ENCODE measurements at places on chromosomes 5 and 9.

- no peak for DNase-seq
These were observed at the start of gene LCN2 for GRCh38 chr9:128149001-128149701. TSS of gene LCN2 (plus strand) at chr9:128149453. CDS start at chr9:128149526, 73 bp downstream.

GRCh38 chr9:24516463-24516862 is 29.2 kb downstream of the IZUMO3 start:
- DNase-seq, result no peak

- no peak for DNase-seq
These were observed 102.0 kb downstream of the DMRT2 start for GRCh38 chr9:1152171-1152570.

- DNase-seq, result no peak
These were observed 163.2 kb downstream of the HCN1 start for GRCh38 chr5:45532826-45533624.

- no peak for DNase-seq
These were observed 16.6 kb downstream of the OR2V1 start for GRCh38 chr5:181114284-181114843.

- DNase-seq, result no peak
These were observed 132.9 kb upstream of the ACO1 start for GRCh38 chr9:32251539-32251938.

DNA sequence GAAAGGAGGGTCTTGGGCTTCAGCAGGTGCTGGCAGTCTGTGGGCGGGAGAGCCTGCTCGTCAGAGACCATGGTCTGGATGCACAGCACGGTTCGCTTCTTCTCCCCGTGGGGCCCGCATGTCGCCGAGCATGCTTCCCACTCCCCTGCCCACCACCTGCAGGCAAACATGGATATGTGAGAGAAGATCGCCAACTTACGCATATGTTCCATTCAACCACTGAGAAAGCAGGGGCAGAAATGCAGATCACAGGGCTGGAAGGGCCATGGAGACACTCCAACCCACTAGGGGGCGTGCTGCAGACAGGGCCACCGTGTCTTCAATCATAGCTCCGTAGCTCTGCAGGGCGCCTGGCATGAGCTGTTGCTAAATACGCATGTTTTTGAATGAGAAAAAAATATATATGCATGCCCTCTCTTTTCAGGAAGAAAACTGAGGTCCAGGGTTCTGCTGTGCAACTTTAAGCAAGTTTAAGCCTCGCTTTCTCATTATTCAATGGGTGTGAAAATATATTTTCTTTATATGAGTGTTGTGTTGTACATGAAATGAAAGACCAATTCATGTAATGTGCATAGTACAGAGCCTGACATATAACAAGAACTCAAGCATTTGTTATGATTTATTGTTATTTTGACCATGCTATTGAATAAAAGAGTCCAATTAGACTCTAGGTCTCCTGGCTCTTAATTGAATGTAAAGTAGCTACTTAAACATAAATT is 148.0 kb downstream of the TARS1 start:
- DNase-seq, result no peak

- no peak for DNase-seq
These were observed 828.9 kb downstream of the TLR4 start for GRCh38 chr9:118533101-118533500.

DNA sequence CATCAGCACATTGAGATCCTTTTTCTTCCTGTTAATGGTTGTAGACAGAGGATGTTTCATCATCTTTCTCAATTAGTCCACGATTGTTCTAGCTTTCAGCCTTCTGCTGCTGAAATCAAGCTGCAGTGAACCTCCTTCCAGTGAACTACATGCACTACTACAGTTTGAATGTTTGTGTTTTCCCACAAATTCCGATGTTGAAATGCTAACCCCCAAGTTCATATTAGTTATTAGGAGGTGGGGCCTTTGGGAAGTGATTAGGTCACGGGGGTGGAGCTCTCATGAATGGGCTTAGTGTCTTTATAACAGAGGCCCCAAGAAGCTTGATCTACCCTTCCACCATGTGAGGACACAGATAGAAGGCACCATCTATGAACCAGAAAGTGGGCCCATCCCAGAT is 32.9 kb downstream of the NSG2 start:
- no peak for DNase-seq

DNA sequence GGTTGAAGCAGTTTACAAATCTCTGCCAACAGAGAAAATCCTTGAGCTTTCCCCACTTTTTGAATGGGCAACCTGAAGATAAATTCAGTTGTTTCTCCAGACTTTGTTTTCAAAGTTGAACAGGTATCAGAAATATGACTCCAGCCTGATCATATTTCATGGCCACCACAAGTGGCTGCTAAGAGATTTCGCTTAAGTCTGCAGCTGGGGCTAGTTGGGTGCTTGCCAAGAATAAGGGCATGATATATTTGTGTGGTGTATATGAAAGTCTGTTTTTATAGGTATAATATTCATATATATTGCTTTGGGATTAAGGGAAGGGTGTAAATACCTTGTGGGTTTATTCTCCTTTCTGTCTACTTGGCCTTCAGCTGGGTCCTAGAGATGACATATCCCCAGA is 168.4 kb upstream of the GDNF start:
- no peak for DNase-seq

DNA sequence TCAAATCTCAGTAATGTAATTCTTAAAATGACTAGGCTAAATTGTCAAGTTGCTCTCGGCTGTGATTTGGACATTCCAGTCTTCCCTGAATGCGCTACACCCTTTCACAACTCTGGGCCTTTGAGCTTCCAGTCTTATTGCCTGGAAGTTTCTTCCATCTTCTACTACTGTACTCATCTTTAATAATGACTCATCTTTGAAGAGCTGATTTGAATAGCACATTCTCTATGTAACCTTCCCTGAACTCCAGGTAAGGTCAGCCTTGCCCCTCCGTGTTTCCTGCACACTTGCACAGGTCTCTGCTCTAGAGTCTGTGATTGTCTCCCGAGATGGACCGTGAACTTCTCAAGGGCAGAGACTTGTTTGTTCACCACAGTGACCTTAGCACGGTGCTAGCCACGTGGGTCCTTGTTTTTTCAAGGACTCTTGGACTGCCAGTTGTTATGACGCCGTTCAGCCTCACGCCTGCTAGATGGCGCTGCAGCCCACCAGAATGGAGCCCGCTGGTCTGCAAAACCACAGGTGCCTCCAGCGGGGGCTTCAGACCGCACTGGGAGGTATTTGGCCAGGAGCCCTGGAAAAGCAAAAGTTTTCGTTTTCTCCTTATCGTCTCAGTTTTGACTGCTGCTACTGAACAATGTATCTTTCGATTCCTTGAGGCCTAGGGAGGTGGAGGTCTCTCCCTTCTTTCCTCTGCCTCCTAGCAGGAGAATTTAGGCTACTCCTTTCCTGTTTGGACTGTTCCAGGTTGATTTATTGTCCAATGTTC is 44.4 kb downstream of the SEC61B start:
- peak; percentile 26 for DNase-seq

DNA sequence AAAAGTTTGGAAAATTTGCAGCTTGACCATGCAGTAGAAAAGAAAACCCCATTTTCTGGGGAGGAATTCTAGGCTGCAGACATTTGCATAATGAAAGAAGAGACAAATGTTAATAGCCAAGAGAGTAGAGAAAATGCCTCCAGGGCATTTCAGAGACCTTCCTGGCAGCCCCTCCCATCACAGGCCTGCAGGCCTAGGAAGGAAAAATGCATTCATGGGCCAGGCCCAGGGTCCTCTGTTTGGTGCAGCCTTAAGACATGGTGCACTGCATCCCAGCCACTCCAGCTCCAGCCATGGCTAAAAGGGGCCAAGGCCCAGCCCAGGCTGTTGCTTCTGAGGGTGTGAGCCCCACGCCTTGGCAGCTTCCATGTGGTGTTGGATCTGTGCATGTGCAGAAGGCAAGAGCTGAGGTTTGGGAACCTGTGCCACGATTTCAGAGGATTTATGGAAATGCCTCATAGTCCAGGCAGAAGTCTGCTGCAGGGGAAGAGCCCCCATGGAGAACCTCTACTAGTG is 75.0 kb upstream of the OR13F1 start:
- DNase-seq, result no peak

DNA sequence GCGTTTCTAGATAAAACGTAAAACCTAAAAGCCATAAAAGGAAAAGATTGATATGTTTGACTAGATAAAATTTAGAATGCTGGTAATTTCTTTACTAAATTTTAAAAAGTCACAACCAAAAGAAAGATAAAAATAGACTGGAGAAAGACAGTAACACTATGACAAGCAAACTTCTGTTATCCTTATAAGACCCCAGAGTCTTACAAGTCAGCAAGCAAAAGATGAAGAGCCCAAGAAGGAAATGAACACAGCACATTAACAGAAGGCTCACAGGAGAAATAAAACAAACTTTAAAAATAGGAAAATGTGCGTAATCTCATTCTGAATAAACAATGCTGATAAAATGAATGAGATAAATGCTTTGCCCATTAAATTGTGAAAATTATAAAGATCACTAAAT is 29.7 kb downstream of the IL7R start:
- DNase-seq, result no peak

DNA sequence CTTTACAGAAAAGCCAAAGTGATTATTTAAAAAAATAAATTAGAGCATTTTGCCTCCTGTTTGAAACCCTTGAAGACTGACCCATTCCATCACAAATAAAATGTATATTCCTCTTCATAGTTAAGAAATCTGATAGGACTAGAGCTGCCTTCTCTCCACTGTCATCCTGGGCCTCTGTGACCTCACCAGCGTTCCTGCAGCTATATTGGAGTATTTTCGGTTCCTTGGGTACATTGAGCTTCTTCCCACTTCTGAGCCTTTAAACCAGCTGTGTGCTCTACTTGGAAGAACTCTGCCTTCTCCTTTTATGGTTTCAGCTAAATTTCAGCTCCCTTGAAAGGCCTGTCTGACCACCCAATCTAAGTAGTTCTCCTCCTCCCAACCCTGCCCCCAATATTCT is 99.1 kb upstream of the ABCA1 start:
- no peak for DNase-seq

- no peak for DNase-seq
These were observed 100.2 kb downstream of the SLC25A46 start for GRCh38 chr5:110838961-110839360.

DNA sequence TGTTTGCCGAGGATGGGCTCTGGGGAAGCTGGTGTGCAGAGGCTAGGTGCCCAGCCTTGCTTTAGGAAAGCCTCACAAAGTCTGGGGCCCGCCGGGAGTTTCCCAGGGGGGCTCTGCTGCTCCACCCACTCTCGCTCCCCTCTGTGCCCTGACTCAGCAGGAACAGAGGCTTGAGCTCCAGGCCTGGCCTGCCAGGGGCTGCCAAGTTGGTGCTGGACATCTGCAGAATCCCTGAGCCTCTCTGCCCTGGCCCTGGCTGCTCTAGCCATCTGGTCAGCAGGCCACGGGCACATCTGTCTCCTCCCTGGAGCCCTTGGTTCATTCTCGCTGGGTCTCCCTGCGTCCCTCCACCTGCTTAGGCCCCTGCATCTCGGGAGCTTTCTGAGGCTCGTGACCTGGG is 647 bp upstream of the ADAMTSL2 start:
- DNase-seq, result no peak

DNA sequence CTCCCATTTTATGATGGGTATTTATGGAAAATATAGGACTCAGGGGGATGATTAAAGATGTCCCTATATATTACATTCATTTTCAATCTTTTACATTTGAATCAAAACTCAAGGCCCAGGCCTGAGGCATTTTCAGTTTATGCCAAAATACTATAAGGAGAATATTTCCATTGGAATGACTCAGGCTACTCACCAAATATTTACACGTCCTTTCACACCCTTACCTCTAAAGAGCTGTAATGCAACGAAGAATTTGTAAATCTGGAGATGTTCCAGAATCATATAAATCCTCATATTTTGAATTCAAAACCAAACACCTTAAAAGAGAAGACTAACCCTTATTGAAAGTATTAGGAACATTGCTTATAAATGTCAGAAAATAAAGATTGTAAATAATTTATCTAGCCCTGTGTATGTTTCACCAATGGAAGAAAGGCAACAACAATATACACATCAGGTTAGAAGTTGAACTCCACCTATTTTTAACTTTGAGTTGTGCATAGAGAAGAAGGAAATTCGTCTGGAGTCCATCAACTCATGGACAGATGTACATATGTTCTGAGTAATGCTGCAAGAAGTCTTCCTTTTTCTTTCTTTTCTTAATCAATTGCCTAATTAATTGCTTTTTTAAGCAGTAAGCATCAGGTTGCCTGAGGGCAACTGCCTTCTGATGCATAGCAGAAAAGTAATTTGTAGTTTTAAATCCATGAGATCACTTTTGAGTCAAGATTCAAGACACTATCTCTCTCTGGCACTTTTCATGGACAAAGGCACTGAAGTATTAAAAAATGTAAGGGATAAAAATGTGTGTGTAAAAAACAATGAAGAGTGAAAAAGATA is 579.3 kb upstream of the RGMB start:
- no peak for DNase-seq

GRCh38 chr9:124290053-124290591 is 32.4 kb downstream of the NEK6 start:
- DNase-seq, result no peak

GRCh38 chr9:84103651-84104377 is 123.2 kb downstream of the RMI1 start:
- no peak for DNase-seq

DNA sequence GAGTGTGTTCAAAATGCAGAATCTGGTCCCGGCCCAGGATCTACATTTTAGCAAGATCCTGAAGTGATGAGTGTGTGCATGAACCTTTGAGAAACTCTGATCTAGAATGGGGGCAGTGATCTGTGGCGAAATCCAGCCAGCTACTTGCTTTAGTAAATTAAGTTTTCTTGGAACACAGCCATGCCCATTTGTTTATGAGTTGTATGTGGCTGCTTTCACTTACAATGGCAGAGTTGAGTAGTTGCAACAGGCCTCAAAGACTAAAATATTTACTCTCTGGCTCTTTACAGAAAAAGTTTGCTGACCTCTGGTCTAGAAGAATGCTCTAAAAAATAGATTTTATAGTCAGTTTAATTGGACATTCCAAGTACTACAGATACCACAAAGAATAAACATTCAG is 588.3 kb downstream of the BNC2 start:
- no peak for DNase-seq

GRCh38 chr5:75225506-75225905 is 11.2 kb downstream of the ANKRD31 start:
- DNase-seq, result no peak

GRCh38 chr5:90612919-90613318 is 54.3 kb downstream of the ADGRV1 start:
- no peak for DNase-seq

GRCh38 chr9:107147134-107147533 is 135.9 kb upstream of the RAD23B start:
- no peak for DNase-seq

- DNase-seq, result no peak
These were observed 186.7 kb upstream of the SLC24A2 start for GRCh38 chr9:19975499-19975898.

DNA sequence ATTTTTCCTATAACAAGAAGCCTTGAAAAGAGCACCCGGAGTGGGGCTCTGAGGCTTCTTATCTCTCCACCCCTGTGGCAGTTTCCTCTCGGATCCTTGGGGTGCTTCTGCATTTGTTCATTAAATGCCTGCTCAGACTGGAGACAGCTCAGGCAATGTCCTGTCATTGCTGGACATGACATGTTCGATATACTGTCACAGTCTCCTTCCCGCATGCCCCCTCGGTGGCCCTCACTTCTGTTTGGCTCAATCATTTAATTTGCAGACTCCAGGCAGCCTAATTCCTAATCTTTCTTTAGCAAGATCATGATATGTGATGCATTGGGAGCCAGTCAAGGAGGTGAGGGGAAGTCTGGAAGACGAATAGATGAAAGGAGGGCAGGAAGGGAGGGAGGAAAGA is 37.5 kb upstream of the CPEB4 start:
- no peak for DNase-seq
